Left lung (tissue), 14 donors: ENCODE measurements at places on chromosomes 2 and 18.

- no peak for DNase-seq
These were observed 105.5 kb downstream of the IRS1 start for GRCh38 chr2:226694149-226694548.

DNA sequence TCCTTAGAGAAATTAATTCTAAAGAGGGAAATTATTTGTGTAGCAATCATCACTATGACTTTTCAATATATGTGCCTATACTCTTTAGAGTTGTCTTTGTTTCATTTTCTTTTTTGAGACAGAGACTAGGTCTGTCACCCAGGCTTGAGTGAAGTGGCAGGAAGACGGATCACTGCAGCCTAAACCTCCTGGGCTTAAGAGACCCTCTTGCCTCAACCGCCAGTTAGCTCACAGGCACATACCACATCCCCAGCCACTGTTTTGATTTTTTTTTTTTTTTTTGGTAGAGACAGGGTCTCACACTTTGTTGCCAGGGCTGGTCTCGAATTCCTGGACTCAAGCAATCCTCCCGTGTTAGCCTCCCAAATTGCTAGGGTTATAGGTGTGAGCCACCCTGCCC lies 12.4 kb downstream of the YWHAQ start:
- DNase-seq, result no peak

DNA sequence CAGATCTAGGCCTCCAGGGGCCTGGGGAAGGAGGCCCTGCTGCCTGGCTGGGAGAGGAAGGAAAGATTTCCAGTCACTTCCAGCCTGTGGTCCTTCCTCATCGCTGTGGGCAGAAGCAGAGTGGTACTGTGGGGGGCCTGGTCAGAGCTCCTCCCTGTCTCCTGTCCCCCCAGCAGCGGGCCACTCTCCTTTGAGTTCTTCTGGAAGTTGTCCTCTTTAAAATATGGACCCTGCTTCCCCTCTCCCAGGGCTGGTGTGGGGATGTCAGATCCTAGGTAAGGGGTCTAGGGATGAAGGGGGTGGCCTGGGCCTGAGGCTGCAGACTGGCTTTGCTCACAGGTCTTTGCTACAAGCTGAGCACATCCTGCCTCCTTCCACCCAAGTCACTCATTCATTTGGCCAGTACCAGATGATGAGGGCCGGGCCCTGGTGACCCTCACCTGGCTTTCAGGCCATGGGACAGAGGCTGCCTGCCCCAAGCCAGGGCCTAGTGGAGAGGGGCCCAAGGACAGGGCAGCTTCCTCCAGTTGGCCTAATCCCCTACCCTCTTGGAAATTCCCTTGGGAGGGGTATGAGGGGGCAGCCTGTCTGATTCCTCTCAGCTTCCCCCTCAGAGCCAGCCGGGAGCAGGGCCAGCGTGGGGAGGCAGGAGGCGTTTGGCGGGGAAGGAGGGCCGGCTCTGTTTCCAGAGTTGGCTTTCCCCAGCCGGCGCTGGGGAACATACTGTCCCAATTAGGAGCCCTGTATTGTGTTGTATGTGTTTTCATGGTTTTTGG lies 231.9 kb downstream of the DYSF start:
- DNase-seq, result no peak

- DNase-seq, result no peak
These were observed 96.0 kb upstream of the NEUROD1 start for GRCh38 chr2:181776336-181776735.

- DNase-seq, result peak; percentile 2
These were observed 234.9 kb downstream of the TFCP2L1 start for GRCh38 chr2:121049950-121050585.

DNA sequence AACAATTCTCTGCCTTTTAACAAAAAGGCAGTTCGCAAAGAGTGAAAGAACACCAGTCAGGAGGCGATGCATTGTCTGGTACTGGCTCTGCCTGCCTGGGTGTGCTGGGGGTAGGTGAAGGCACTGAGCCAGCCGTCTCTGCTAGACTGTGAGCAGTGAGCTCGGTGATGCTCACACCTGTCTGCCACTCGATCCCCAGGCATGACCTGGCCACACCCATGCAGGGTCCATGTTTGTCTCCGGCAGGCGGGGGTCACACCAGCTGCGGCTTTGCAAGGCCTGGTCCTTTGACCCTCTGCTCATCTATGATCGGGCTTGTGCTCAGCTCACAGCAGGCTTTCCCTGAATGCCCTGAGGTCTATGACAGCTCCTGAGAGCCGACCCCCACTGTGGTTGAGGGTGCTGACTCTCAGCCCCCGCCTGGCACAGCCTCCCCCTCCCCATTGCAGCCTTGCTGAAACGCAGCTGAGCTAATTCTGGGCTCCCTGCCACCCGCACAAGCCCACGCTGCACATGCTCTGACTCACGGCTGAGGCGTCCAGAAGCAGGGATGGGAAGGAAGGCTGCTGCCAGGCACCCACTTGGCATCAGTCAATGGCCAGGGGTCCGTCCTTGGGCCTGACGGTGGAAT lies 23.7 kb downstream of the CRACDL start:
- DNase-seq, result no peak

DNA sequence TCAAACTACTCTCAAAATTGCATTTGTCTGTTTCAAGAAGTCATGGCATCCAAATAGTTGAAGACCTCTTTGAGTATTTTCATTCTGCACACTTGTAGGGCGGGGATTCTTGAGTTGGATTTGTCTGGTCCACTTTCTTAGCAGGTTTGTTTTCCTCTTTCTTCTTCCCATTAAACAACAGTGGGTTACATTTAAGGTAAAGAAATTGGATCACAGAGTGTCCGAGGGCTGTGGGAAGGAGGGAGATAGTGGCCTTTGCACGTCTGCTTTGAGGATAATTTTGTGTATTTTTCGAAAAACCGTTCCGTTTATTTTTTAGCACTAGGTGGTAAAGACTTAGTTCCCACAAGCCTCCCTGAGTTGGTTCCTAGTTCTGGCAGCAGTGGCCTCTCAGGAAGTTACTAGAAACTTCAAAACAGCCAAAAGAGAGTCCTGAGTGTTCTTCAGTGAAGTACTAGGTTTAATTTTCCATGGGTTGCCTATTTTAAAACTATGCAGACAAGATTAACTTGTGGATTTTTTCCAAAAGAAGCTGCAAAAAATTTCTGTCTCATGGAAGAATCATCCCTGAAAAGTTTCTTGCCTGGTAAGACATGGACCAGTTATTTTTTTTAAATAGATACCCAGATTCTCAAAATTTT lies 107.9 kb downstream of the CDC42EP3 start:
- no peak for DNase-seq

GRCh38 chr2:42874949-42875801 lies 82.8 kb upstream of the HAAO start:
- DNase-seq, result no peak
